Hematopoietic multipotent progenitor cell treated with erythropoietin and hydrocortisone succinate and interleukin-3 and kit ligand, for 17 days (in vitro differentiated cells): ENCODE measurements at places on chromosomes 7 and 10.
A peak's percentile ranks its signal among the peaks of the same experiment; 100 is the strongest.

- no peak for DNase-seq
These were observed 67.7 kb downstream of the TACR2 start for GRCh38 chr10:69348816-69349541.

- no peak for DNase-seq
These were observed 107.3 kb downstream of the PROSER2 start for GRCh38 chr10:11930312-11930978.

DNA sequence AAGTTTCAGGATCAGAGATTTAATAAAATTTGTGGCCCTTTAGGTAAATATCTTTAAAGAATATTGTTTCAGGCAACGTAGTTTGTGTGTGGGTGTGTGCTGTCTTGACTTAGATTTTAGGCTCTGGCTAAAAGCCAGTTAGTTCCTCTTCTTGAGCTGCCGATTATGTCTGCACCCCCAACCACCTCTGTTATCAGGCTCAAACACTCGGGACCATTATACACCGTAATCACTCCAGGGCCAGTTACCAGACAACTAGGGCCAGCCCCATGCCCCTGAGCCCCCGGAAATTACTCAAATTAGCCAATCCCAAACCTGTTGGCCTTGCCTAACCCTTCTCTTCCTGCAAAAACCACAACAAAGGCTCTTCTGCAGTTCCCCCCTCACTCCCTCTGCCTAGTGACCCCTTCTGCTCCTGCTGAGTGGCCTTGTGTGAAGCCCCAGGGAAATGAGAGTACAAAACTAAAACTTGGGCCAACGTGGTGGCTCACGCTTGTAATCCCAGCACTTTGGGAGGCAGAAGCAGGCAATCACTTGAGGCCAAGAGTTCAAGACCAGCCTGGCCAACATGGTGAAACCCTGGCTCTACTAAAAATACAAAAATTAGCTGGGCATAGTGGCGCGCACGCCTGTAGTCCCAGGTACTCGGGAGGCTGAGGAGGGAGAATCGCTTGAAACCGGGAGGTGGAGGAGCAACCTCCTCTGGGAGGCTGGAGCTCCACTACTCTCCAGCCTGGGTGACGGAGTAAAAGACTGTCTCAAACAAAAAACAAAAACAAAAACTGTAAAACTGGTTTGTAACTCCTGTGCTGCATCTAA, 9.2 kb upstream of the HNRNPF start:
- peak; percentile 87 for DNase-seq

GRCh38 chr10:123357421-123357930, 203.3 kb downstream of the BUB3 start:
- no peak for DNase-seq

GRCh38 chr7:130733931-130734814, at the start of gene KLF14:
KLF14 (minus strand) TSS chr7:130734207; CDS start chr7:130734033, 174 bp downstream.
- no peak for DNase-seq

DNA sequence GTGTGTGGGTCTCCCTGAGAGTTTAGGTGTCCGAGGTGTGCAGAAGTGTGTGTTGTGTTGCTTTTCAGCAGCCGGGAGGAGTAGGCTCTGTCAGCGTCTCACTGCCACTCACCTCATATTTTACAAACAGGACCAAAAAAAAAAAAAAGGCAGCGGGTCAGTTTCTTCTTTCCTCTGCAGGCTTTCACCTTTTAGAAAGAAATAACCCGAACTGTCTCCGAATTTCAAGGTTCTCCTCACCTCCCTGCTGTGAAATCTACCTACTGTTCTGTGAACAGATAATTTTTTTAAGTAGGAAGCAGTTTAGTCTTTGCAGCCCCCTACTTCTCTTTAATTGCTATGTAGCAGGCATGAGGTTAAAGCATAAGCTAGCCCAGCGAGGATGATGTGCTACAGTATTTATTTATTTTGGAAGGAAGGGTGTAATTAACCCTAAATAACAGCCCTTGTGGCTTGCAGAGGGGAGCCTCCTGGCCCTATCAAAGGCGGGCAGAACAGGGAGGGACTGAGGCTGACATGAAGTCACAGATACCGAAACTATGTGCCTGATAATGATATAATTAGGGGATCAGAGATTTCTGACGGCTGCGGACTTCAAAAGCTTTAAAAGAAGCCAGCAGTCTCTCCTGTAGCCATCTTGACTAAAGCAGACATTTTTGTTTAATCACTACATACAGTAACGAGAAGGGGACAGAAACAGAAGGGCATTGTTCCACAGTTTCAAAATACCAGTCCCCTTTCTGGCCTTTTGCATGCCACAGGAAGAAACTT, 1.6 kb downstream of the BAMBI start:
- DNase-seq = no peak

- no peak for DNase-seq
These were observed 12.1 kb upstream of the MRPS17 start for GRCh38 chr7:55939514-55940123.

GRCh38 chr7:156261581-156261980, 379.0 kb upstream of the RNF32 start:
- no peak for DNase-seq

- DNase-seq = no peak
These were observed at the start of gene FLNC for GRCh38 chr7:128830231-128831177. FLNC (plus strand) TSS chr7:128830406; CDS start chr7:128830638, 232 bp downstream.

DNA sequence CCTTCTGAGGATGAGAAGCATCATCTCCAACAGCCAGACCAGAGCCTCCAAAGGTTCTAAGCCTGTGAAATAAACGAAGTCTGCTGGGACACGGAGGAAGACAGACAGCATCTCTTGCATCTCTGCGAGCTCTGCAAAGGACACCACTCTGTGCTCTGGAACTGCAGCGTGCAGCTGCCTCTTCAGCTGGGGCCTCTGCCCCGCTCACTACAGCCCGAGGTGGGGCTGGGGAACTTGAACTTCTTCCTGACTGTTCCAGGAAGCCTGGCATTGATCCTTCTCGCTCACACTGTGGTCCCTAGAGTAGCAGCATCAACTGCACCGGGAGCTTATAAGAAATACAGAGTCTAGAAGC, 163.3 kb downstream of the USP6NL start:
- DNase-seq = no peak

DNA sequence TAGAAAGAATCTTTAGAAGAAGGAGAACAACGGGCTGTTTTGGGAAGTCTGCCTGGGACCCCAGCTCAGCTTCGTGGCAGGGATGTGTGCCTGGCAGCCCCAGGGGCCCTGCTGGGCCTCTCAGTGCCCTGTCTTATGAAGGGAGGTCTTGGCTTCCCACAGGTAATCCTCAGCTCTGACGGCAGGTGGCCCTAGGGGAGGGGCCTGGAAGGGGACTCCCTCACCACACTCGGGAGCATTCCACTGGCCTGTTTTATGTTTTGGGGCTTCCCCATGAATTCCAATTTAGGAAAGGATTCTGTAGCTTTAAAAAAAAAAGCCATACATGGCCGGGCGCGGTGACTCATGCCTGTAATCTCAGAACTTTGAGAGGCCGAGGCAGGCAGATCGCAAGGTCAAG, 3.0 kb upstream of the DMBT1 start:
- DNase-seq = no peak

DNA sequence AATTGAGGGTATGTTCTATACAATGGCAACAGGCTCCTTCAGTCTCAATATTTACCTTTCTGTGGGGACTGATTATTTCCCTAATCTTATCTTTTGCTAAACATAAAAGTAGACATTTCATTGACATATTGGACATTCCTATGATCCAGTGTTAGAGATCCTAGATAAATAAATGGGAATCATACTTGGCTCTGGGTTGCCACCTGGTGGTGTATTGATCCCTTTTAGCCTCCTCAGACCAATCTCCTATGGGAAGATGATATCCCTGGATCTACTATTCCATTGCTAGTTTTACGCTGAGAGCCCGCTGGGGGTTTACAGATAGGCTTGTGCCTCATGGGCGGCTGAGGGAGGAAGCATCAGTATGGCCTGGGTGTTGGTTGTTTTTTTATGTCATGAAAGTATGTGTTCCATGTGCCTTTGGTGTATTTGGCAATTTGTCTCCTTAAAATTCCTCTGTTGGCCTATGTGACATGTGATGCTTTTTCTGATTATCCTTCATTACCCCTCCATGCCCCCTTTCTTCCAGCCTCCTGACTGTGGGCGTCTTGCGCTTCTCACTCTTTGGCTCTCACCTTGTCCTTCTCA, 18.8 kb downstream of the CELF2 start:
- DNase-seq = no peak

- no peak for DNase-seq
These were observed 358.5 kb upstream of the ANKRD30A start for GRCh38 chr10:36766940-36767339.

GRCh38 chr10:73413108-73413527, 740 bp downstream of the ANXA7 start:
- no peak for DNase-seq

- no peak for DNase-seq
These were observed 50.0 kb downstream of the FIGNL1 start for GRCh38 chr7:50400114-50400513.

DNA sequence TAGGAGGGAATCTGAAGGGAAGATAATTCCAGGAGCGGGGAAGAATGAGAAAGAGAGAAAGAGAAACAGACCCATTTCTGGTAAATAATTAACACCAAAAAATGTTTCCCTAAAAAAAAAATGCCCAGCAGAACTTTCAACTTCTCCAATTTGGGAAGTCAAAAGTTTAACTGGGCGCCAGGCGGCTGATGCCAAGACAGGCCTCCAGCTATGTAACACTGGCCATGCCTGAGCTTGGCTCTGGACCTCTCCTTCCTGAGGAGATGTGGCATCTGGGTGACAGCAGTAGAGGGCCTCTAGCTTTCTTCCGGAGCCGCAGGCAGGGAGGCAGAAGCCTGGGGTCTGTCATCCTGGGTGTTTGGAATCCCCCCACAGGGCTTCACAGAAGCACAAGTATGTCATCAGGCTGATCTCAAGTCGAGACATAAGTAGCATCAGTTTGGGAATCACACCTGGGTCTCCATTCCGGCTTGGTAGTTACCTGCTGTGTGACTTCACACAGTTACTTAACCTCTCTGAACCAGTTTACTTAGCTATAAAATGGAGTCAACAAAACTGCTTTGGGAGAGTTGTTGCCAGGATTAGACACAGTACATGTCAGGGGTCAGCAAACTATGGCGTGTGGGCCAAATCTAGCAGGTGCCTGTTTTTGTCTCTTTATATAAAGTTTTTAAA, 50.5 kb upstream of the TCF7L2 start:
- DNase-seq = no peak

GRCh38 chr10:123582084-123582989, 83.8 kb upstream of the GPR26 start:
- DNase-seq = peak; percentile 28

DNA sequence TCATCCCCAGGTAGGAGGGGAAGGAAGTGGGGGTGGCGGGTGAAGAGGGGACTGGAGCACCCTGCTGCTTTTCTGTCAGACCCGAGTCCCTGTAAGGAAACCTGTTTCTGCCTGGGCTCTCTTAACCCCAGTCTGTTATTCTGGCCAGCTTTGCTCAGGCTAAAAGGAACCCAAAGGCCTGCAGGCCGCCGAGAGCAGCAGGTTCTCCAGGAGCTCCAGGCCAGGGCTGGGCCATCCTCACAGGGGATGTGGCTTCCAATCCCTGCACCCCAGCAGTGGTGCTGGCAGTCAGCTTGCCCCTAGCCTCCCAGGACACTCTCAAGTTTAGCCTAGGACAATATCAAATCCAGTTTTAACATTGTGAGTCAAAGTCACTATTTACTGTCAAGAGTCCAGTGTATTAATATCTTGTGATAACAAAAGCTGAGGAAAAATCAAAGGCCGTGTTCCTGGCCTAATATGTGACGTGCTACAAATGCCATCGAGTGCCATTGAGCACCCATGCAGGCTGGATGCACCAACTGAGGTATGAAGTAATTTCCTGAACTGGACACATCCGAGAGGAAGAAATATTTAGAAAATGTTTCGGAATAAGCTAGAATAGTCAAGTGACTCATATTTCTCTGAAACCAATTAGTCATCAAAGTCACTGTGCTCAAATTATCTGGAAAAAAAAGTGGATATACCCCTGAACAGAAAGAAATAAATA, 7.0 kb downstream of the PKD1L1 start:
- no peak for DNase-seq

DNA sequence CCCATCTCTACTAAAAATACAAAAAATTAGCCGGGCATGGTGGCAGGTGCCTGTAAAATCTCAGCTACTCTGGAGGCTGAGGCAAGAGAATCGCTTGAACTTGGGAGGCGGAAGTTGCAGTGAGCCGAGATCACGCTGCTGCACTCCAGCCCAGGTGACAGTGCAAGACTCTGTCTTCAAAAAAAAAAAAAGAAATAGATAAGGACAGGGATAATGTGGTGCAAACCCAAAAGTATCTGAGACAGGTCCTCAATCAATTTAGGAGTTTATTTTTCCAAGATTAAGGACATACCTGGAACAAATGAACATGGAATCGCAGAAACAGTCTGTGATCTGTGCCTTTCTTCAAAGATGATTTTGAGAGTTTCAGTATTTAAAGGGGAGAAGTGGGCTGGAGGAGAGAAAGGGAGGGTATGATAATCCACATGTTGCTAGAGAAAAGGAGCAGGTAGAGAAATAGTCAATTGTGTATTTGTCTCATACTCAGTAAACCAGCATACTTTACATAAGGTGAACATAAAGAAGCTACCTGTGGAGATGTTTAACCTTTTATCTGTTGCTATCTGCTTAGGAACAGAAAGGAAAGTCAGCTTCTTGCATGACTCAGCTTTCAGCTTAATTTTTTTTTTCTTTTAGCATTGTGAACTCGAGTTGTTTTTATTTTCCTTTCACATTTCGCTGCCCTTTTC, 4.9 kb upstream of the MTPN start:
- no peak for DNase-seq

GRCh38 chr10:29876008-29876555, 183.3 kb downstream of the JCAD start:
- no peak for DNase-seq

DNA sequence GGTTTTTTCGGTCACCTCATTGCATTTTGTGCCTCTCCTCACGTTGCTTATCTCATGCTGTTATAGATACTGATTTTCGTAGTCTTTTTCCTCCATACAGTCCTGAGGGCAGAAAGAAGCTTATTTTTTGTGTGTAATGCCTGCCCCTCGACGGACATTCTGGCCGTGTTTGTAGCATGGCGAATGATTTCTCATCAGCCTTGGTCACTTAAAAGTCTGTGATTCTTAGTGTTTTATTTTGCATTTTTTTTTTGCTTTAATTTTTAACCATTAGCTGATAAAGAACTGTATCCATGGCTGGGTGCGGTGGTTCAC, 469 bp upstream of the NOC3L start:
- DNase-seq = no peak

GRCh38 chr10:11225935-11226334, 208.3 kb downstream of the CELF2 start:
- no peak for DNase-seq

DNA sequence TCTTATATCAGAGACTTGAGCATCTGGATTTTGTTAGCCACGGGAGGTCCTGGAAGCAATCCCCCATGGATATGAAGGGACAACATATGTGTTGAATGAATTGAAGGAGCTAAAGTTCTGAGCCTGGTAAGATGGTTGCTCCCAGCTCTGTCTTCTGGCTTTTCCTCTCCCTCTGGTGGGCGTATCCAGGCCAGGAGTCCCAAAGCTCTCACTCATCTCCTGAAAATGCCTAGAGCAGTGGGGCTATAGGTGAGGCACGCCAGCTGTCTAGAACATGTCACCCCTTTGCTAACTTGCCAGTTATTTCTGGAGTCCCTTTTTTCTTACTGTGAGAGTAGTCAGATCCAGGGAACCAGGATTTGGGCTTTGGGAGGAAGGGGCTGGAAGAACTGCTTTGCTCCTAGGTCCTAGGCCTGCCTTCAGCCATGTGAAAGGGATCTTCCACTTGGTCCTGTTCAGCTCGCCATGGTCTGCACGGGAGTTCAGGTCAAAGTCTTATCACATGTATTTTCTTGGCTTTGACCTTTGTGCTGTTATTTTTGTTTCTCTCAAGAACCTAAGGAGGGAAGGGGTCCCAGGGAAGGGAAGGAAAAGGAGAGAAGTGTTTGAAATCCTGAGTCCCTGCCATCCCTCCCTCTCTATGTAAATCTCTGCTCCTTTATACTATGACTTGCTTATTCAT, 73.6 kb downstream of the MINPP1 start:
- DNase-seq = no peak

- DNase-seq = no peak
These were observed 511.0 kb downstream of the GFRA1 start for GRCh38 chr10:115762029-115762428.
